PC-3 (cell line): ENCODE measurements at places on chromosomes 7 and 10. TPM values are rescaled to one million over a fixed set of nuclear protein-coding genes. Genes with fewer than 3 reads are reported as not detected.
A peak's percentile ranks its signal among the peaks of the same experiment; 100 is the strongest.

ORAI2 gene
- total RNA-seq, result 20.8 and 21.5 TPM in 2 replicates

GNGT1 gene
- not detected in 2 replicates for total RNA-seq

GPR15LG gene
- total RNA-seq, result not detected in 2 replicates

LIPM gene
- total RNA-seq, result not detected in 2 replicates

CRPPA gene
- 0.75 and 1.2 TPM in 2 replicates for total RNA-seq

ACTL6B gene
- total RNA-seq, result not detected in 2 replicates

DEPP1 gene
- 8.0 and 9.0 TPM in 2 replicates for total RNA-seq

PRTFDC1 gene
- 9.7 and 10.2 TPM in 2 replicates for total RNA-seq

CRYGN gene
- total RNA-seq, result 0.11 TPM in 1 of 2 replicates, not detected in the other

FIGNL1 gene
- 27.2 and 28.9 TPM in 2 replicates for total RNA-seq

FAM221A gene
- 0.75 and 5.6 TPM in 2 replicates for total RNA-seq

TFEC gene
- total RNA-seq, result 0.12 and 0.15 TPM in 2 replicates

ADAP1 gene
- 31.2 and 36.4 TPM in 2 replicates for total RNA-seq

INA gene
- total RNA-seq, result not detected in 2 replicates

OR2A1 gene
- total RNA-seq, result 0.40 TPM in 1 of 2 replicates, not detected in the other

GRCh38 chr10:126110489-126111180 lies 214.3 kb downstream of the FANK1 start:
- no peaks in the 10 kb centered on the region for H3K27me3 ChIP-seq
- no peak for DNase-seq
- no peak overlapping the region for H3K27ac ChIP-seq
- no peak overlapping the region for H3K4me3 ChIP-seq
- no peaks in the 10 kb centered on the region for H3K4me1 ChIP-seq

- no peak overlapping the region for H3K4me3 ChIP-seq
- no peaks in the 10 kb centered on the region for H3K27me3 ChIP-seq
These were observed 14.1 kb downstream of the GTF2I start for GRCh38 chr7:74671602-74672001.

- H3K27me3 ChIP-seq, result no peaks in the 10 kb centered on the region
- DNase-seq, result no peak
- H3K4me1 ChIP-seq, result no peaks in the 10 kb centered on the region
These were observed 698.8 kb upstream of the CELF2 start for GRCh38 chr10:10318856-10319255.

- no peaks in the 10 kb centered on the region for H3K4me1 ChIP-seq
- H3K27me3 ChIP-seq, result 0 out of 2 replicates have a peak, but pooled peaks cover 2% of the 10 kb centered on the region
- H3K4me3 ChIP-seq, result no peak overlapping the region
- no peak overlapping the region for H3K27ac ChIP-seq
- peak; percentile 53 for DNase-seq
These were observed 30.8 kb upstream of the GOT1 start for GRCh38 chr10:99461230-99461629.

- no peak overlapping the region for H3K27ac ChIP-seq
- no peaks in the 10 kb centered on the region for H3K27me3 ChIP-seq
- DNase-seq, result no peak
- H3K36me3 ChIP-seq, result no peaks in the 10 kb centered on the region
- H3K4me3 ChIP-seq, result no peak overlapping the region
These were observed 82.8 kb upstream of the GNA12 start for GRCh38 chr7:2926896-2927405.

GRCh38 chr7:100401811-100402210 lies 26.7 kb downstream of the ZCWPW1 start:
- H3K4me3 ChIP-seq, result no peak overlapping the region
- no peak for DNase-seq
- 0 out of 2 replicates have a peak, but pooled peaks cover 4% of the 10 kb centered on the region for H3K4me1 ChIP-seq
- no peaks in the 10 kb centered on the region for H3K27me3 ChIP-seq
- H3K27ac ChIP-seq, result no peak overlapping the region

DNA sequence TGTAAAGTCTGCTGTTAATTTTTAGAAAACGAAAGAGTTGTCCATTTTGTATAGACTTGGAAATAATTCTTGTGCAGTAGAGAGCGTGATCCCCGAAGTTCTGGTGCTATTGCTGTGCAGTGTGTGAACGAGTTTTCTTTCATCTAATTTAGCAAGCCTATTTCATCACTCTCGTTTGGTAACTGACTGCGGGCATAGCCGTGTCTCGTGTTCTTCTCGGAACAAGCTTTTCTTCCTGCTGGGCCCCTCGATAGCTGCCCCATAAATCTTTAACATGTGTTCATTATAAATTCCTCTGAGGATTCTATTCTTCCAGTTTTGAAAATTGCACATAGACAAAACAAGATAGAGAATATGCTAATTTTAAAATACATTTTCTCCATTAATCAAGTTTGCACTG lies 622.0 kb upstream of the PFKP start:
- no peak overlapping the region for H3K27ac ChIP-seq

DNA sequence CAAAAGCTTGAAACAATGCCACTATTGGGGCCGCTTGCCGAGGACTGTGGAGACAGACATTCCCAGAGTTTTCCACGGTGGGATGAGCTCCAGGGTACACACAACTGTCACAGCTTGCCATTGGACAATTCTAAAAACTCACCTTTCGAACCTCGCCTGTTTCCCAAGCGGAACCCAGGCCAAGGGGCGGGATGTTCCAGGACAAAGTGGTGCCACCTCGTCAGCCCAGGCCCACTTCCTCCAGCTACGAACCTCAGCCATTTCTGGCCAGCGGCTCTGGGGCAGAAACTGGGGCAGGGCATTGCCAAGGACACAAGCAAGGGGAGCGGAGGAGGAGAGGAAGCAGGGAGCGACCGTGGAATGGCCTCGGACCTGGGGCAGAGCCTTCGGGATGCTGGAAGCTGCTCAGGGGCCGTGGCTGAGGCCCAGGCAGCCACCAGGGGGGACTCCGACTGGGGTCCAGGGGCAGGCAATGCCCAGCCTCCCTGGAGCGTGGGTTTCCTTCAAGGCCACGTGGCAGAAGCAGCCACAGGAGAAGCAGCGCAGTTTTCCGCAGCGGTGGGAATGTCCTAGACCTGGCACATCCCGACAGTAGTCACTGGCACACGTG lies 44.7 kb upstream of the INSIG1 start:
- DNase-seq, result no peak
- H3K4me3 ChIP-seq, result no peak overlapping the region
- peaks cover 14% of the 10 kb centered on the region for H3K4me1 ChIP-seq
- no peaks in the 10 kb centered on the region for H3K27me3 ChIP-seq

DNA sequence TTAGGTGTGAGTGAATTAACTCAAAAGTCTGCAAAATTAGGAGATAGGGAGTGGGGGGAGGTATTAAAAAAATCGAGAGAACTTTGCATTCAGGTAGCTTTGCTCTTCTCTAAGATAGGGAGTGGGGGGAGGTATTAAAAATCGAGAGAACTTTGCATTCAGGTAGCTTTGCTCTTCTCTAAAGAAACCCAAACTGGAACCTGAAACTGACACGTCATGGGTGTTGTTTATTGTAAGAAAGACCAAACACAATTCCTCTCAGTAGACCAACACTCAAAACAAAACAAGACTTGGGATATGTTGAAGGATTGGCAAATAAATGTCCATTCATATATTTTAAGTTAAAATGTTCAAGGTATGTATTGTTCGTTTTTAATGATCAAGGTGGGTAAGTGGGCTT lies 87.9 kb downstream of the KIAA1549 start:
- no peak overlapping the region for H3K4me3 ChIP-seq
- peak overlapping the region; percentile 99 for H3K27ac ChIP-seq
- H3K27me3 ChIP-seq, result no peaks in the 10 kb centered on the region
- no peak for DNase-seq
- H3K36me3 ChIP-seq, result peaks cover 19% of the 10 kb centered on the region

GRCh38 chr7:150371131-150371995 lies 2.7 kb downstream of the REPIN1 start:
- H3K4me3 ChIP-seq, result no peak overlapping the region
- H3K27ac ChIP-seq, result no peak overlapping the region
- no peak for DNase-seq
- H3K27me3 ChIP-seq, result no peaks in the 10 kb centered on the region

GRCh38 chr10:8137726-8138125 lies 83.2 kb downstream of the GATA3 start:
- no peaks in the 10 kb centered on the region for H3K36me3 ChIP-seq
- no peak for DNase-seq
- H3K27ac ChIP-seq, result no peak overlapping the region
- no peaks in the 10 kb centered on the region for H3K27me3 ChIP-seq

DNA sequence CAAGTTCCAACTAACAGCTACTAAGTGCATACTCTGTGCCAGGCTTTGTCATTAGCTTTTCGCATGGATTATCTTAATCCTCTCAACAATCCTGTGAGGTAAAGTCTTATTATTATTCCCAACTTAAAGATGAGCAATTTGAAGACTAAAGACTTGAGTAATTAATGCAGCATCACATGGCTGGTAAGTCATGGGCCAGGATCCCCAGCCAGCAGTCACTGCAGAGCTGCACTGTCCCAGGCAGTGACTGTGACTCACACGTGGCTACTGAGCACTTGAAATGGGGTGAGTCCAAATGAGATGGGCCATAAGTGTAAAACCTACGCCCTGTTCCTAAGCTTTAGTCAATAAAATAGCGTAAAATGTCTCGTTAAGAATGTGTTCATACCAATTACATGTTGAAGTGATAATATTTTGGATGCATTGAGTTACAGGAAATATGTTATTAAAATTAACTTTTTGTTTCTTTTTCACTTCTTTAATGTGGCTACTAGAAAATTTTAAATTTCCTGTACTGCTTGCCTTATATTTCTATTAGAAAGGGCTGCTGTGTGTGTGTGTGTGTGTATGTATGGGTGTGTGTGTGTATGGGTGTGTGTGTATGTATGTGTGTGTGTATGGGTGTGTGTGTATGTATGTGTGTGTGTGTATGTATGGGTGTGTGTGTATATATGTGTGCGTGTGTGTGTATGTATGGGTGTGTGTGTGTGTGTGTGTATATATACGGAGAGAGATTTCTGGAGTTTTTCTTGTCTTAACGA lies 756.3 kb downstream of the AUTS2 start:
- no peak for DNase-seq
- H3K4me3 ChIP-seq, result no peak overlapping the region
- no peaks in the 10 kb centered on the region for H3K36me3 ChIP-seq

- no peaks in the 10 kb centered on the region for H3K36me3 ChIP-seq
- H3K27ac ChIP-seq, result no peak overlapping the region
- no peaks in the 10 kb centered on the region for H3K4me1 ChIP-seq
- no peak overlapping the region for H3K4me3 ChIP-seq
These were observed 461.2 kb upstream of the MBL2 start for GRCh38 chr10:53233749-53234148.

GRCh38 chr10:86312701-86313270 lies 53.8 kb downstream of the GRID1 start:
- no peaks in the 10 kb centered on the region for H3K27me3 ChIP-seq
- no peak overlapping the region for H3K4me3 ChIP-seq
- H3K4me1 ChIP-seq, result no peaks in the 10 kb centered on the region

- H3K27me3 ChIP-seq, result no peaks in the 10 kb centered on the region
- H3K27ac ChIP-seq, result no peak overlapping the region
- H3K4me1 ChIP-seq, result 0 out of 2 replicates have a peak, but pooled peaks cover 12% of the 10 kb centered on the region
- H3K36me3 ChIP-seq, result no peaks in the 10 kb centered on the region
- peak overlapping the region; percentile 62 for H3K4me3 ChIP-seq
These were observed 35.6 kb upstream of the SPDYE3 start for GRCh38 chr7:100271716-100272537.

- H3K27me3 ChIP-seq, result no peaks in the 10 kb centered on the region
- no peak overlapping the region for H3K4me3 ChIP-seq
These were observed 9.5 kb upstream of the SH2D4B start for GRCh38 chr10:80528185-80528700.

DNA sequence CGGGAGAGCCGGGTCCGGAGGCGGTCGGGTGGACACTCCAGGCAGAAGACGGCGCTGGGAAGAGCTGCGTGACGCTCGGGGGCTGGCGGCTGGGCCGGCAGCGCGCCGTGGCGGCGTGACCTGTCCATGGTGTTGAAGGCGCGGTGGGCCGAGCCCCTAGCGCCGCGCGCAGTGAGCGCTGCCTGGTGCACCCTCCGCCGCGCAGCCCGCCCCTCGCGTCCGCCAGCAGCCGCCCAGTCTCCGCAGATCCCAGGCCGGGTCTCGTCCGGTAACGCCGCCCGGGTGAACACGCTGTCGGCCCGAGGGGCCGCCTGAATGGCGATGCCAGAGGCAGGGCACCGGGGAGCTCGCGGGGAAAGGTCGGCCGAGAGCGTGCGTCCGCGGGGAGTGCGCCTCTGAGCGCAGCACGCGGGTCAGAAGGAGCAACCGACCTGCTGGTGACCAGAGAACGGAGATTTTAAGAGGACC lies 657 bp upstream of the TMEM178B start:
- peaks cover 2% of the 10 kb centered on the region; the same call in 1 of the 2 replicates for H3K4me1 ChIP-seq
- peak overlapping the region; percentile 61 for H3K4me3 ChIP-seq
- peak; percentile 7 for DNase-seq

- DNase-seq, result no peak
- 0 out of 2 replicates have a peak, but pooled peaks cover 4% of the 10 kb centered on the region for H3K4me1 ChIP-seq
- no peaks in the 10 kb centered on the region for H3K36me3 ChIP-seq
- H3K4me3 ChIP-seq, result no peak overlapping the region
- H3K27ac ChIP-seq, result no peak overlapping the region
- H3K27me3 ChIP-seq, result no peaks in the 10 kb centered on the region
These were observed 179.9 kb downstream of the DIP2C start for GRCh38 chr10:509361-510102.

GRCh38 chr10:92284112-92284704 lies 6.7 kb downstream of the CPEB3 start:
- no peaks in the 10 kb centered on the region for H3K36me3 ChIP-seq
- H3K27ac ChIP-seq, result no peak overlapping the region
- no peaks in the 10 kb centered on the region for H3K4me1 ChIP-seq
- H3K27me3 ChIP-seq, result no peaks in the 10 kb centered on the region
- H3K4me3 ChIP-seq, result no peak overlapping the region
- DNase-seq, result no peak

GRCh38 chr7:115558161-115558560 lies 472.4 kb downstream of the TFEC start:
- H3K4me3 ChIP-seq, result no peak overlapping the region
- no peaks in the 10 kb centered on the region for H3K27me3 ChIP-seq
- peak overlapping the region; percentile 12; the same call in 1 of the 2 replicates for H3K27ac ChIP-seq
- H3K36me3 ChIP-seq, result no peaks in the 10 kb centered on the region

DNA sequence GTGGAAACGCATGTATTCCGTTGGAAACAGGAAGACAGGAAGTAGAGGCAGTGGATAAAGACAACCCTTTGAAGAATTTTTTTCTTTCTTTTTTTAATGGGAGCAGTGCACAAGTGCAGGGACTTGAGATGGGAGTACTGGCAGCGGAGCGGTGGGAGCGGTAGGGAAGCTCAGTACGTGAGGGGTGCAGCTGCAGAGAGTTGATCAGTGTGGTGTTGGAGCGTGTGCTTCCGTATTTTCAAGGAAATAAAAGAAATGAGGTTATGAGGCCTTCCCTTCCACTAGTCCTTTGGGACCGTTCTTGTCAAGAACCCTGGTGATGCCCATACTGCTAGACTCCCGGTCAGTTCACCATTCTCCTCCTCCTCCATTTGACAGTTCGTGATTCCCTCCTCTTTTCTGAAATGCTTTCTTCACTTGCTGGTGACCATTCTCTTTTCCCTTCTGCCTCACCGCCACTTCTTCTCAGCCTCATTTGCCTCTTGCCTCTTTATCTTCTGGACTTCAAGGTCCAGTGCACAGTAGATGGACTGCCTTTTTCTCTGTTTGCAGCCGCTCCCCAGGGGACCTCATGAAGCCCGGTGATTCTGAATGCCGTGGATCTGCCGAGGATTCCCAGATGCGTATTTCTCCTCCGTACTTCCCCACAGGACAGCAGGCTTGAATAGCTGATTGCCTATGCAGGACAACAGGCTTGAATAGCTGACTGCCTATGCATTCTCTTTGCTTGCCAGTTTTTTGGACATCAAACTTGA lies 39.1 kb upstream of the TMEM236 start:
- H3K4me1 ChIP-seq, result no peaks in the 10 kb centered on the region
- H3K27ac ChIP-seq, result no peak overlapping the region
- H3K4me3 ChIP-seq, result no peak overlapping the region
- no peaks in the 10 kb centered on the region for H3K27me3 ChIP-seq
- H3K36me3 ChIP-seq, result no peaks in the 10 kb centered on the region

- H3K4me3 ChIP-seq, result peak overlapping the region; percentile 47
- H3K27ac ChIP-seq, result peak overlapping the region; percentile 67
- H3K4me1 ChIP-seq, result peaks cover 56% of the 10 kb centered on the region
- H3K27me3 ChIP-seq, result no peaks in the 10 kb centered on the region
These were observed 96.3 kb downstream of the CPED1 start for GRCh38 chr7:121084748-121085336.
